Foreskin keratinocyte (primary cell): ENCODE measurements at places on chromosomes 5 and 9. TPM values are rescaled to one million over a fixed set of nuclear protein-coding genes. Genes with fewer than 3 reads are reported as not detected.

DNA sequence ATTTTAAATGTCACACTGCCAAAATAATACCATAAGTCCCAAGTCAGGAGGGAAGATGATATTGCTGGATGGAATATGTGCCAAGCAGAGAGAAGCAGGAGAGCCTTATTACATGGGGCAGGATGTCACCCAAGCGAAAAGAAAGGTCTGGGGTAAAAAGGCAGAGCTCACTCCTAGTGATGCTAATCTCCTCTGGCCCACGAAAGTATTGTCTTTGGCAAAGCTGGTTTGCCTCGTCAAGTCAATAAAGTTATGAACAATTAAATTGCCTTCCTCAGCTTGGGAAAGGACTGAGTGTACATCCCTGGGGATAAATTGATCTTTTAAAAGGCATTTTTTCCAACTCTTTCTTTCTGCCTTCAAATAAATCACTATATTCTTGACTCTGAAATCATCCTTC, 220.6 kb downstream of the DMAC1 start:
- no peak for DNase-seq

DNA sequence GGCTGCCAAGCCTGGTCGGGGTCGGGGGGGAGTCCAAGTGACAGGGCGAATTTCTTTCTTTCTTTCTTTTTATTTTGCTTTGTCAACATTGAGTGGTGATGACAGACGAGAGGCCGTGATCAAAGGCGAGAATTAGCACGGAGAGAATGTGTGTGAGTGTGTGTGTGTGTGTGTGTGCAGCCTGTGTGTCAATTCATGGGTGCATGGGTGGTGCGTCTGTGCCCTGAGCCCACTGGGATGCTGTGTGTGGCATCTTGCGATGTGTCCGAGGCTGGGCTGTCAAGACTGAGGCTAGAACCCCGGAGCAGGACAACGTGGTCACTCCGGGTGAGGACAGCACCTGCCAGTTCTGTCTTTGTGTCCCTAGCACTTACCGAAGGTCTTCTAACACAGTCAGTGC, 4.7 kb upstream of the FIBCD1 start:
- DNase-seq, result no peak

The SURF6 gene
- polyA plus RNA-seq, result 24.5 and 25.6 TPM in 2 replicates

- DNase-seq, result no peak
Observed at GRCh38 chr9:37902796-37903646, 906 bp downstream of the SLC25A51 start.

DNA sequence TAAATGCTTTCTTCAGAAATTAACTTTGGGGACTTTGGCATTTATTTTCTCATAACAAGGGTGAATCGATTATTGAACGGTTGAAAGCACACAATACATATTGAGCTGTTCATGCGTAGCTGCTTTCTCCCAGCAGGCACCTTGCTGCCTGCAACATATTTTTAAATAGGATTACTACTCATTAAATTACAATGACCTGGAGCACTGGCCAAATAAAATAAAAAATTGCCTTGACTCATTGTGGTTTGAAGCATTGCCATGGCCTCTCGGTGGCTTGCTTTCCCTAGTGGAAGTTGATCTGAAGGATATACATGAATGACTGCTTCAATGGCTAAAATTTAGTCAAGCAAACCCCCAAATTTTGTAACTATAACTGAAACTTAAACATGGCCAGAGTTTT, 181.6 kb upstream of the NUDT12 start:
- peak; percentile 7 for DNase-seq

The CMYA5 gene
- polyA plus RNA-seq, result 0.06 and 0.07 TPM in 2 replicates

- peak; percentile 60 for DNase-seq
Observed at GRCh38 chr9:112884101-112884500, 6.6 kb downstream of the SLC46A2 start.

GRCh38 chr5:6516823-6517222, 68.2 kb downstream of the UBE2QL1 start:
- DNase-seq, result no peak

DNA sequence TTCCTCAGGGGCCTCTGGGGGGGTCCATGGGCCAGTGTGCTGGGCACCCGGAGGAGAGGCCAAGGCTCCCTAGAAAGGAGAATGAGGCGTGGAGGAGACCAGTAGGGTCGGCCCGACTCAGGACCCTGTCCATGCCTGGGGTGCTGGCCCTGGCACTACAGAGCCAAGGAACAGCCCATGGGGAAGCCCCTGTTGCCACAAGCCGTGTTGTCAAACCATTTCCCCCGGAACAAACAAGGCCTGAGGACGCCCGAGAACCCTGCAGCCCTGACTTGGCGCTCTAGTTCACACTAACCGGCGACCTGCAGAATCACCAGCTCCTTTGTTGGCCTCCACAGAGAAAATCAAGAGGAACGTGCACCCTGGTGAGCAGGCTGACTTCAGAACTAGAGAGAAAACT, 41.6 kb upstream of the SLC12A7 start:
- DNase-seq, result no peak

DNA sequence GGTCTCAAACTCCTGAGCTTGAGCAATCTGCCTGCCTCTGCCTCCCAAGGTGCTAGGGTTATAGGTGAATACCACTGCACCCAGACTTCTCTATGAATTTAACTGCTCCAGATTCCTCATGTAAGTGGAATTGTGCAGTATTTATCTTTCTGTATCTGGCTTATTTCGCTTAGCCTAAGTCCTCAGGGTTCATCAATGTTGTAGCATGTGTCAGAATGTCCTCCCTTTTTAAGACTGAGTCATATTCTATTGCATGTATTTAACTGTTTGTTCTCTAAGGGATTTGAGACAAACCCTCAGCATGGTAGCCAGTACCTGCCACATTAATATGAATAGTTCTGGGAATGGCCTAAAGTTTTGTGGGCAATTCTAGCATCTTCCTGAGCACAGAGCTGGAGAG, 53.9 kb upstream of the TUT7 start:
- peak; percentile 74 for DNase-seq

GRCh38 chr9:33024126-33024965, 727 bp upstream of the DNAJA1 start:
- no peak for DNase-seq

GRCh38 chr5:66596636-66597182, 516 bp downstream of the MAST4 start:
- no peak for DNase-seq

DNA sequence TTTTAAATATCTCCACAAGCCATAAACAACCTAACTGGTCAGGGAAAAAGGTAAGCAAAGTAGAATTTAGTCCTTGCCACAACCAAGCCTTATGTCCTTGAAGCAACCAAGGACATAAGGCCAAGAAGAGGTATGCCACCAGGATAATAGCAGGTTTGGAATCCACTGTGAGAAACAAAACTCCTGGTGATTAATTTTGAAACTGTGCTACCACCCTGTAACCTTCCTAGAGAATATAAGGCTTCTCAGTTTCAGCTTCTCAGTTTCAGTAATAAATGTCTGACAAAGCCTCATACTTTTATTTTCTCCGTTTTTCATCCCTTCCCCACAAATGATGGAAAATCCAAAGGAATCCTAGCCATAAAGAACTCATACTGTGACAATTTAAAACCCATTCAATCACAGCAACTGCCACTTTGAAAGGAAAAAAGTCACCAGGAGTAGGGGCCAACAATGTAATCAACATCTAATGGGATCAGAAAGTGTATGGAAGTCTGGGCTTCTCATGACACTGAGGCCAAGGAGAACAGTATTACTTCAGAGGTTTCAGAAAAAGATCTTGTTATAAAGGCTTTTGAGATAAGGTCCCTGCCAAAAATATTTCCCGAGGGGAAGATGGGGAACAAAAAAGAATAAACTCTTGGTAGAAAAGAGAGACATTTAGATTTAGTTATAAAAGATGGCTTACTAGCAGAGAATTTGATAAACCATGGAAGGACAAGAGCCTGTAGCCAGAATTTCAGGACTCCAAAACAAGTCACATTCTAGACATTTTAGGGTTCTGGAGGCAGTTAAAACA, 189.2 kb downstream of the TSSK1B start:
- no peak for DNase-seq

GRCh38 chr5:177427919-177428573, 1.6 kb downstream of the GRK6 start:
- DNase-seq, result no peak

GRCh38 chr9:115198001-115198400, 80.0 kb upstream of the TNC start:
- no peak for DNase-seq

The SLC45A2 gene
- polyA plus RNA-seq, result not detected in 2 replicates
